Omental fat pad (tissue), 4 donors: ENCODE measurements at places on chromosomes 12 and 14. TPM values are rescaled to one million over a fixed set of nuclear protein-coding genes. Genes with fewer than 3 reads are reported as not detected.
A peak's percentile ranks its signal among the peaks of the same experiment; 100 is the strongest.

The ALDH1L2 gene
- 5.0 TPM for total RNA-seq

The MAGOHB gene
- total RNA-seq, result 8.4 TPM

The KRT6B gene
- 0.24 TPM for total RNA-seq

The TAS2R31 gene
- total RNA-seq, result 10.9 TPM

The SERPINA1 gene
- 12.7 TPM for total RNA-seq

The TC2N gene
- total RNA-seq, result 54.2 TPM

The TSHR gene
- total RNA-seq, result 0.36 TPM

- no peak for DNase-seq
These were observed 283.1 kb downstream of the CACNA1C start for GRCh38 chr12:2335916-2336315.

GRCh38 chr14:58626431-58626831 is 11.3 kb upstream of the DACT1 start:
- no peak for DNase-seq

DNA sequence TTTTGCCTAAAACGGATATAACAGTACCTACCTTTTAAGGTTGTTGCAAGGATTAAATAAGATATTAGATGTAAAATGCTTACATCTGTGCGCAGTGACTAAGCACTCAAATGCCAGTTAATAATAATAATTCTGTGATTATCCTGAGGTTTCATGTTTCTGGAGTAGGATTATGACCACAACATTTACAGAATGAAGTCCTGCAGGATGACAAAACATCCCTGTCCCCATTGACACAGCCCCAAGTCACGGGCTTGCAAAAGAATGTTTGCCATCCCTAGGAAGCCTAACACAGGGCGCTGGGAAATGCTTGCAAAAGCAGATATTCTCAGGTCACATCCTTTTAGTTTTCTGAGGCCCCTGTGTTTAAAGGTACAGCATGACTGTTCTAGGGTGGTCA is 20.1 kb downstream of the SUSD6 start:
- DNase-seq, result no peak

GRCh38 chr12:2290091-2290490 is 237.3 kb downstream of the CACNA1C start:
- no peak for DNase-seq

DNA sequence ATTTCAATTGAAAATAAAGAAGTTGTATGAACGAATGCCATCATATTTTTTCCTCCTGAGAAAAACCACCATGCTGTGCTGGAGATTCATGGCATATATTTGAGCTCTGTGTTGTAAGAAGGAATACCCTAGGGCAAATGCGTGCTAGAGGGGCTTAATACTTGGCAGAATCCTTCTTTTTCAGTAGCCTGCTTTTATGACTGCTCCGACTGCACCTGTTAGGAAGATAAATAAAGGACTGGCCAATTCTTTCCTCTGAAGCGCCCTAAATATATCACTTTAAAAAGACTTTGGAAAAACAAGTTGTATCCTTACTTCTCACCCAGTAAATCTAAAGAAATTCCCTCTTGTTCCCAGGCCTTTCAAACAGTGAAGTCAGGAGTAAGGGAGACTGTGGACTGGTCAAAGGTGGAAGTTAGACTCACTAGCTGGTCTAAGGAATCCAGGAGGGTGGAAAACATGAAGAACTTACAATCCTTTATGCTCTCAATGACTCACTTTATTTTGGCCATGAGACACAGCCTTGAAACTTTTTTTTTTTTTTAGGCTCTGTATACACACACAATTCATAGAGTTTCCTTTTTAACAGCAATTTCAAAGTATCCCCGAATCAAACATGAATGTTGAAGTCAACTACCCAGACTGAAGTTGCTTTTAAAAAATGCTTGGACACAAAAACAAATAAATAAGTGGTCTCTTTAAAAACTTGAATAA is 5.2 kb downstream of the MYBPC1 start:
- DNase-seq, result no peak

GRCh38 chr14:96187216-96188031 is 17.2 kb upstream of the BDKRB2 start:
- no peak for DNase-seq

DNA sequence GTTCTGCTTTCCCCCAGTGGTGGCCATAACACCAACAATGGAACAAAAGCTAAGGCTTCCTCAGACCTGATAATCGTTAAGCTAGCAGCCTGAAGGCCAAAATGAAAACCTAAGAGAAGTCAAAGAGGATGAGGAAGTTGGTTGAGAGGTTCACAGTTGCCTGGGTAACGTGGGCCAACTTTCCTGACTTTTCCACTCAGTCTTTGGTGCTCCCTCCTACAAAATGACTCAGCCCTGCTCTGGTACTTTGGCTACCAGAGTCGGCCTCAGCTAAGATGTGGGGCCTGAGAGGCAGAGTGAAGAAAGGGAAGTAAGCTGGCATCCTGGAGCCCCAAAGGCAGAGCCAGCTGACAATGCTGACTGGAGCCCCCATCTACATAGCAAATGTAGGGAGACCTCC is 14.9 kb upstream of the FKBP11 start:
- no peak for DNase-seq

DNA sequence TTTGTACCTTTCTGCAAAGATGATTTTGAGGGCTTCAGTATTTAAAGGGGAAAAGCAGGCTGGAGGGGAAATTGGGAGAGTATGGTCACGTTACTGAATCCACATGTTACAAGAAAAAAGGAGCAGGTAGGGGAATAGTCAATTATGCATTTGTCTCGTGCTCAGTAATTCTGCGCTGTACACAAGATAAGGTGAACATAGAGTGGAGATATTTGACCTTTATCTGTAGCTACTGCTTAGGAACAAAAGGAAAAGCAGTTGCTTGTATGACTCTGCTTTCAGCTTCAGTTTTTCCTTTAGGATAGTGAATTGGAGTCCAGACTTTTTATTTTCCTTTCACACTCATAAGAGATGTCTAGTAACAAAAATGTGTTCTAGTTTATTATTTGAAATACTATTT is 49.8 kb downstream of the FBXO33 start:
- DNase-seq, result no peak

DNA sequence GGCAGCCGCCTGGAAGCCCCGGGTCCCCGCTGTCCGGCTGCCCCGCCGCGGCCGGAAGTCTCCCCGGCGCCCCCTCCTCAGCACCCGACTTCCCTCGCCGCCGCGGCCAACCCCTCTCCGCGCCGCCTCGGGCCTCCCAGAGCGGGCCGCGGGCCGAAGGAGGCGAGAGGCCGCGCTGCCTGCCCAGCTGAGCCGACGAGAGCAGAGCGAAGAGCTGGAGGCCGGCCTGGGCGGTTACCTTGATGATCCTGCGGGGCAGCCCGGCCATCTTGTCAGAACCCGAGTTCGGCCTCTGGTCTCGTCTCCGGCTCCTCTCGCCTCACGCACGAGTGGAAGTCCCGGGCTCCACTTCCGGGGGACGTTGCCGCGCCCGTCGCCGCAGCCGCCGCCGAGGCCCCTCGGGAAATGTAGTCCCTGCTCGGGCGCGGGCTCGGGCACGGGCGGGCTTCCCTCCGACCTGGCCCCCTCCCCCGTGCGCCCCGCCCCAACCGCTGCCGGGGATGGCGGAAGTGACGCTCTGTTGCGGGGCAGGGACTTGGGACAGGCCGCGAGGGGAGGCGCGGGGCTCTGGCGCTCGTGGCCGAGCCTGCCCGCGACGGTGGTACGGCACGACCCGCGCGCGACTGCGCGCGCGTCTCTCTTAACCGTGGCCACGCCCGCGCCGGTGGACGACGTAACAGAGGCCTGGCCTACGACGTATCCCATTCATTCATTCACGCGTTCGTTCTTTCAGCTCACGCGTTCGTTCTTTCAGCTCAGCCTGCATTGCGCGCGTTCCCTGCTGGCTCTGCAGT is at the start of gene UBE2N:
UBE2N (minus strand) TSS at position 331 of the 794 bp plus-strand sequence; CDS start at position 268, 63 bp downstream.
- peak; percentile 85 for DNase-seq

DNA sequence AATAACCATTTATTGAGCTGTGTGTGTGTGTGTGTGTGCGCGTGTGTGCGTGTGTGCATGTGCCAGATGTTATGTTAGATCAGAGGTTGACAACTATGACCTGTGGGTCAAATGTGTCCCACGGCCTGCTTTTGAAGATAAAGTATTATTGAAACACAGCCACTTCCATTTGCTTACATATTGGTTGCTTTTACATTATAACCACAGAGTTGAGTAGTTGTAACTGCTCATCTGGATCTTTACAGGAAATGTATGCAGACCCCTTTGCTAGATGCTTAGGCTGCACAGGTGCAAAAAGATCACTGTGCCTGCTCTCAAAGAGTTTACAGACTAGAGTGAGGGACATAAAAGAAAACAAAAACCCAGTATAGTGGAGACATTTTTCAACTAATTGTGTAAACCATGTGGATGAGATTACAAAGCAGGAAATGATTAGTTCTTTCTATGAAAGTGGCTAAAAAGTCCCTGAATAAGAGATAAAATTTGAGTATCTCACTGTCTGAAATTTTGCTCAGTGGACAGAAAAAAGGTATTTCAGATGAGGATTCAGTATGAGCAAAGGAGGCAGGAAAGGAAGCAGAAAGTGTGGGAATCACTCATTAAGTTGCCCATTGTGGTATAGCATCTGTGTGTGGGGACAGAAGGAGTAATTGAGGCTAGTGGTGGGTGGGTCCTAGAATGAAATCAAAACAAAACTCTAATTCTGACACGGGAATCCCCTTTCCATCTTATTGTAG is 188.4 kb downstream of the PAH start:
- DNase-seq, result no peak

DNA sequence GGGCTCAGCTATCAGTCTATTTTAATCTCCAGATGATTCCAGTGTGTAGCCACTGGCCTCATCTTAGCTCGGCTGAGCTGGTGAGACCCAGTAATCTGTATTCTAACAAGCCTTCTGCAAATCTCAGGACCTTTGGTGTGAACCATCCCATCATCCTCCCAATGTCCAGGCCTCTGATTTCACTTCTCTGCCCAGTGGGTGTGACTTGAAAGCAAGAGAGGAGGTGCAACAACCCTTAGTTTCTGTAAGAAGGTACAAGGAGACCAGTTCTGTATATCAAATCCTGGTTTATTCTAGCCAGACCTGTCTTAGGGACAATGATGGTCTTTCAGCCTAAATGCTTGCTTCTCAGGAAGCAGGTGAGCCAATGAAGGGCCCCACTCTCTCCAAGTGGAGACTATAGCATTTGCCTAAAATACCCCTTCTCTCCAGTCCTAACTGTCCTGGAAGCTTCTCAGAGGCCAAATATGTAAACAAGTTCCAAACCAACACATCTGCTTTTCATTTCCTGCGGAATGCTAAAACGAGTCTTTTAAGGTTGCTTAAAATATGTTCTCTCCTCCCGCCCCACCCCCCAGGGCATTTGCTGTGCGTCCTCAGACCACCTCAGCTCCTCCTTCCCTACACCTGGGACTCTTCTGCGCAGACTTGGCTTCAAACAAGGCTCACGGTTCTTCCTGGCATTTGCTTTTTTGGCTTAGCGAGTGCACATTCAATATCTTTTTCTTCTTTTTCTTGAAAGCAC is 78.4 kb upstream of the FUT8 start:
- no peak for DNase-seq

- no peak for DNase-seq
These were observed 80.2 kb upstream of the ST8SIA1 start for GRCh38 chr12:22414742-22415141.

DNA sequence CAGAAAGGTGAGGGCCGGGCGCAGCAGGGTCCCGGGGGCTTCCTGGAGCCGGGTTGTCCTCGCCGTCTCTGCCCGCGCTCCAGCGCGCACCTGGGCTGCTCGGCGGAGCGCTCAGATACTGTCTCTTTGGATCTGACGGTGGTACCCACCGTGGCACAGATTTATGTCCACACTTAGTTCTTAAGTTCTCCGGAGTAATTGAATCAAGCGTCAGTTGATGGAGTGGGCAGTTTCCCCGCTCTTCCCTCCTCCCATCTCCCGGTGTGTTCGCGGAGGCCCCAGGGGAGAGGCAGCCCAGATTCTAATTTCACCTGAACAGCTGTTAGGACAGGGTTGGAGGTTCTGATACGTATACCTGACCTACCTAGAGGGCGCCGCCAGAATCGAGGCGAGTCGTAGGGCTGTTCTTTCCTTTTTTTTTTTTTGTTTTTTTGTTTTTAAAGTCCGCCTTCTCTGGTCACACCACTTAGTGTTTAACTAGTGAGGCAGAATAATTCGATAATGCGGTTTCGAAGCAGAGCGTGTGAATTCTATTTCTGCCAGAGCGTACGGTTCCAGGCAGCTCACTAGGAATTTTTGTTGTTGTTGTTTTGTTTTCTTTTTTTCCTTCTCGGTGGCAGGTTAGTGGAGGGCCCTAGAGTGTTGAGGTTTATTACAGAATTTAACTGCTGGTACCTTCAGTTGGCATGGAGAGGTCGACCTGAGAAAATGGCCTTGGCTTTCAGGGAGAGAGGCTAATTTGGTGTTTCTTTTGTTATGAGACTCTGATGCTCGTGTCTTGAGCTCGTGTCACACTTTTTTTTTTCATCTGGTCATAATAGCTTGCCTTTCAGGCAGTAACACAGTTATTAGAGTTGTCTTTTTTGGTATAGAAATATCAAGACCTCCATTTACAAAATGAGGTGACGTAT is 22.3 kb upstream of the GNS start:
- no peak for DNase-seq

DNA sequence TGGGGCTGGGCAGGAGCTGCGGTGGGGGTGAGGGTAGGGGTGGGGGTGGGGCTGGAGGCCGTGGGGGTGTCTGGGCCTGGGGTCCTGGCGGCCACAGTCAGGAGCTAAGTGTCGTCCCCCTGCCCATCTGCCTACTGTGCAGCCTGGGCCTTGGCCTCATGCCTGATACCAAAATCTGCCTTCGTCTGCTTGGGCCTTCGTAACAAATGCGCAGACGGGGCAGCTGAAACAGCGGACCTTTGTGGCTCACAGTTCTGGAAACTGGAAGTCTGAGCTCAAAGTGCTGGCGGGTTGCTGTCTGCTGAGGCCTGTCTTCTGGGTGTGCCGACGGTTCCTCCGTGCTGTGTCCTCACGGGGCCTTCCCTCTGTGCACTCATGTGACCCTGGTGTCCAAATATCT is 61.7 kb downstream of the KIF26A start:
- no peak for DNase-seq

DNA sequence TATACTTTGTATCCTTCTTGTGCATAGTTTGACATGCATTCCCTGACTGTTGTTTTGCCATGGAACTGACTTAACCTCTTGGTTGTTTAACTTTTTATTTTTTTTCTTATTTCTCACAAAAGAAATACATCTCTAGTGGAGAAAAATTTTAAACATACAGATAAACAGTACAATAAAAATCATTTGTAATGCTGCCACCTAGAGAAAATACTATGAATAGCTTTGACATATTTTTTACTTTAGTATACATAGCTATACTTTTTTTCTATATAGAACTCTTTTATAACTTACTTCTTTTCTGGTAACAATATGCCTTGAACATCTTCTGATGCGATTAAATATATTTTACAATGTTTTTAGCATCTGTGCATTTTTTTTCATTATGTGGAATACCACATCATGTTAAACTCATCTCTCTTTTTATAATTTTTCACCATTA is 184.5 kb downstream of the AKAP6 start:
- DNase-seq, result no peak
